ENCODE measurements at places on chromosomes 11 and 22. TPM values are rescaled to one million over a fixed set of nuclear protein-coding genes. Genes with fewer than 3 reads are reported as not detected.

DNA sequence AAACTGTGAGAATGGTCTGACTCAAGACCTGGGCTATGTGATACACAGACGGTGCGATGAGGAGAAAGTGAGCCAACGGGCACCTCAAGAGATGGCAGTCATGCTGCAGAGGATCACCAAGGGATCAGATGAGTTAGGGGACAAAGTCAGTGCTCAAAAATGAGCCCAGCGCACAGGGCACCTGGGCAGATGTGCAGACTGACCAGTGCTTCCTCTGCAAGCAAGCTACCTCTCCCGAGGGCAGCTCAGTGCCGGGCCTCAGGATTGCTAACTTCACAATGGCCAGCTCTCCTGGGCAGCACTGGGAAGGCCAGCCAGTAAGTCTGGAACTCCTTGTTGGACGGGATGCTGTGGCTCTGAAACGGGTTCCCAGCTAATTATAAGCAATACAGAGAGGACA is 15.3 kb downstream of the HDHD5 start:
- peaks cover 50% of the 10 kb centered on the region for H3K36me3 ChIP-seq
- H3K4me3 ChIP-seq = no peak overlapping the region
- no peak for DNase-seq
- H3K27me3 ChIP-seq = no peaks in the 10 kb centered on the region
- H3K27ac ChIP-seq = no peak overlapping the region

SIRT3 gene
- total RNA-seq = 28.6 TPM

DNA sequence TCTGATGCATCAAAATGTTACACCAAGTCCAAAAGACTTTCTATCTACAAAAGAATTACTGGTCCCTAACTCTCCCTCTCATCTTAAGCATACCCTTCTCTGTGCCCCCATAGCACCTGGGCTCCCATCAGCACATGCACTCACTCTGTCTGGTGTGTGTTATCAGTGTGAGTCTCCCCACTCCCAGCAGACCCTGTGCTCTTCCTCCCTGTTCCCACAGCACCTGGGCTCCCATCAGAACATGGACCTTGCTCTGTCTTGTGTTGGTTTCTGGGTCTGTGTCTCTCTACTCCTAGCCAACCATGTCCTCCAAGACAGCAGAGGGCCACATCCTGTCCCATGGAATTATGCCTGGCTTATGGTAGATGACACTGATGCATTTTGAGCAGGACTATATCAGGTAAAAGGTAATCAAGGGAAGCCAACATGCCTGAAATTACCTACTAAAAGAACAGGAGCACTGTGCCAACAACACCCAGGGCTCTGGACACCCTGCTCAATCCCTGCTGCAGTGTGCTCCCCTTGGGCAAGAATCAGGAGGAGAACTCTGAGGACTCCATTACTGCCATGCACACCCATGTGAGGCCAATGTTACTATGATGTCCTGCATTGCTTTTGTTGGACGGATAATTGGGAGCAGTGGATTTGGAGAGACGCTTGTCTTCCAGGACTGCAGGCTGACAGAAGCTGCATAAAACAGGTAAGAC is 34.3 kb downstream of the GAB4 start:
- H3K4me3 ChIP-seq = no peak overlapping the region
- DNase-seq = peak; percentile 8
- no peaks in the 10 kb centered on the region for H3K4me1 ChIP-seq
- H3K27me3 ChIP-seq = no peaks in the 10 kb centered on the region
- H3K36me3 ChIP-seq = no peaks in the 10 kb centered on the region
- no peak overlapping the region for H3K27ac ChIP-seq

DNA sequence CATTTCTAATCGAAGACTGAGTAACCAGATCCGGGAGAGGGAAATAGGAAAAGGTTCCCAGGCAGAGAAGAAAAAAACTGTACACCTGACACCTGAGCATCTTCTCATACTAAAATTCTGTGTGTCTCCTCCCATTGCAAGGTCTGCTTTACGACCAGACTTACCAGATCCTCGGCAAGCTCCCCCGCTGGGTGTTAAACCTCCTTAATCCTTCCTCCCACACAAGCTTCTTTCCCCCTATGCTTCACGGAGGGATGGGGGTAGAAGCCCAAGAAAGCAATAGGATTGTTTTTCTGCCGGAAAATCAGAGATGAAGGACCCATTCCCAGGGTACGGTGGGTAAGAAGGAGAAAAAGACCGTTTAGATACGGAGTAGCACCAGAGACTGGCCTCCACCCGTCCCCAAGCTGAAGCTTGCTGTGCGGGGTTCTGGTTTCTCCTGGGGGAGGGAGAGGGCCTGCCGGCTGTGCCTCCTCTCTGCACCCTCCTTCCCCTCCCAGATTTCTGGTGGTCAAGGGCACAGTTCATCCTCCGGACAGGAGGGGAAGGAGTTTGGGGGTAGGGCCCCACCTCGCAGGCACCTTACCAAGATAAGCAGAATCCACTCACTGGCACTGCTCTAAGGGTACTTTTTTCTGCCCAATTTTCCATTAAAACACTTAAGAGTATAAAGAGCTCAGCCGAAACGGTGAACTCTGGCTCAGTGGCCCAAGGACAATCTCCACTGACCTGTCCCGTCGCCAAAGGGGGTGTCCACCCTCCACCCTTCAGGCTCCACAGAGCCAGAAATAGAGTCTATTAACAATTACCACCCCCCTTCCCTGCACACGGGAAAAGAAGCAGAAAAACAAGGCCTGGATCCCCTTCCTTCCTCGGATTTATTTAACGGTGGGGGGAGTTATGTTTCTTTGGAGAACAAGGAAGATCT is 1.2 kb downstream of the TOB2 start:
- H3K27me3 ChIP-seq = no peaks in the 10 kb centered on the region
- peaks cover 27% of the 10 kb centered on the region for H3K36me3 ChIP-seq
- peaks cover 6% of the 10 kb centered on the region for H3K4me1 ChIP-seq
- DNase-seq = peak; percentile 85
- H3K27ac ChIP-seq = peak overlapping the region; percentile 56

GRCh38 chr11:120330045-120330444 is 4.9 kb downstream of the TLCD5 start:
- H3K27me3 ChIP-seq = no peaks in the 10 kb centered on the region
- peaks cover 29% of the 10 kb centered on the region for H3K36me3 ChIP-seq
- no peak overlapping the region for H3K4me3 ChIP-seq
- no peak for DNase-seq

EED gene
- 29.2 TPM for total RNA-seq

DNA sequence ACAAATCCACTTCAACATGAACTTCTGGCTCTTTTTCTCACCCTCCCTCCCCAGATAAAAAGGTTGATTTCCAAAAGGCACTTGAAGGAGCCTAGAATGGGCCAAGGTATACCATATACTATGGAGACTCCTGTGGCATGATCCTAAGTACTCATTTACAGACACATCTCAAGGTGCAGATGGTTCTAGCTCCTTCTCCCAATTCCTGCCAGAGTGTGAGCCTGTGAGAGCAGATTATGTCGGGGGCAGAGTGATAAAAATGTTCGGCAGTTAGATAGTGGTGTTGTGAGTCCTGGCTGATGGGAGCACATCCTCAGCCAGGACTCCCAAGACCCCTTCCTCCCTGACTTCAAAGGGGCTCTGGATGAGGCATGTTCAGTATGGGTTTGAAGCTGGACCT is 8.2 kb upstream of the SEC14L3 start:
- H3K36me3 ChIP-seq = no peaks in the 10 kb centered on the region
- DNase-seq = no peak
- no peak overlapping the region for H3K27ac ChIP-seq
- H3K27me3 ChIP-seq = no peaks in the 10 kb centered on the region

DNA sequence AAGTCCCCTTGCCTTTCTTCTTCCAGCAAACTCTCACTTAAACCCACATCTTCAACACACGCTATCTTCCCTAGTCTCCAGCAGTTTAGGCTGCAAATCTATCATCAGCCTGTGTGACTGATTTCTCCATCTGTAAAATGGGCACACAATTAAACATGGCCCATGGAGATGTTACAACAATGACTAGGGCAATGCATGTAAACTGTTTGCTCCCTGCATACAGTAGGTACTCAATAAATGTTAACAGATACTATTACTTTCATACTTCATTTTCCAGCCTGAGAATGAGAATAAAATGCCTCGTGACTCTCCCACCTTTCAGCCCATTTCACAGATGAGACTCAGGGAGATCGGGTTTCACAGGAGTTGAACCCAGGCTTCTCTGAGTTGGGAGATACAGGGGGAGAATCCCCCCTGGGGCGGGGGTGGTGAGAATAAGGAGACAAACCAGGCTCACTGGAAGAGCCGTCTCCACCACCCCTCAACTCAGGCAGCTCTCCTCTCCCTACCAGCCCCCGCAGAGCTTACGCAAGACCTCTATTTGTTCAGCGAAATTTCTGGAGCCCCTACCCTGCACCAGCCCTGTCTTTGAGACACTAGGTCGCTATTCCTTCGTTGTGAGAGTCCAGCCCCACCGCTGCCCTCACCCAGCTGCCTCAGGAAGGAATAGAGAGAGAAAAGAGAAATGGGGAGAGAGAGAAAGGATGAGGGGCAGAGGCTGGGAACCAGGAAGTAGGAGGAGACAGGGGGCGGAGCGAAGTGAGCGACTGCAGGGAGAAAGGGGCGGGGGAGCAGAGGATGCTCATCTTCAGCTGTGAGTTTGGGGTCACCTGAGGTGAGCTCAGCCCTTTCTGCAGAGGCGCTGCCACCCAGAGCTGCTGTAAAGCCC is 42.1 kb upstream of the KLHL35 start:
- H3K27ac ChIP-seq = no peak overlapping the region
- H3K36me3 ChIP-seq = no peaks in the 10 kb centered on the region
- no peaks in the 10 kb centered on the region for H3K27me3 ChIP-seq
- peaks cover 20% of the 10 kb centered on the region for H3K4me1 ChIP-seq
- DNase-seq = peak; percentile 90
- H3K4me3 ChIP-seq = no peak overlapping the region
